NCI-H526 treated with DMSO at 0.1 percent for 48 hours (cell line): ENCODE measurements at places on chromosomes 12 and 14.

DNA sequence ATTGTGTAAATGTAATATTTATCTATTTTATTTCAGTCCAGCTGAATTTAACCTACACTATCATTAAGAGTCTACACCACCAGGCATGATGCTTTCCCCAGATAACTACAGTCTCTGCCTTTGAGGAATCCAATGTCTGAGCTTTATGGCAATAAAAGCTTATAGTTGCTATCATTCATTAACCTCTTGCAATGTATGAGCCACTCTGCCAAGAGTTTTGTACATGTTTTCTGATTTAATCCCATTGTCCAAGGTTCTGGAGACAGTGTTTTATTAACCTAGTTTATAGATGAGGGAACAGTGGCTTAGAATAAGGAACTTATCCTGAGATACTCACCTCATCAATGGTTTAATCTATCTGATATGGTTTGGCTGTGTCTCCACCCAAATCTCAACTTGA lies 17.1 kb upstream of the KITLG start:
- DNase-seq = no peak

GRCh38 chr12:131090274-131091210 lies 136.8 kb downstream of the ADGRD1 start:
- no peak for DNase-seq

DNA sequence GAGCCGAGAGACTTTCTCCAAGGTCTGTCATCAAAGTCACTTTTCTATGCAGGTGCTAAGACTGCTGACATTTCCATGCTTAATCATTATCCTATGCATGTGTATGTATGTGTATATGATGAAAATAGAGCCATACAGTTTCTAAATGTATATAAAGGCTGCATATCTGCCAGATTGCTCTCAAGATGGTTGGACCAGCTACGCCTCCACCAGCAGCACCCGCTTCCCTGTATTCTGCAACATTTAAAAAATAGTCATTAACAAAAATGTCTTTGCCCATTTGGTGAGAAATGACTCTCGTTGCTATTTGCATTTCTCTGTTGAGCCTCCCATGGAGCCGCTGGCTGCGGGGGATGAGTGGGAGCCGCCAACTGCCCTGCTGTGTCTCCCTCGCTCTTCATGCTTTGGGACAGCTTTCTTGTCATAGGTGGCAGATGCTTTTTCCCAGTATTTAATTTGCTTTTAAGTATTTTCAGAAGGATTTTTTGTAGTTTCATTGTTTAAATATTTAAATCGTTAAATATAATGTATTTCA lies 54.7 kb downstream of the DYNC1H1 start:
- DNase-seq = no peak

GRCh38 chr14:69037790-69038454 lies 58.8 kb upstream of the ACTN1 start:
- DNase-seq = no peak

GRCh38 chr12:50252977-50253602 lies 30.2 kb downstream of the LIMA1 start:
- no peak for DNase-seq

DNA sequence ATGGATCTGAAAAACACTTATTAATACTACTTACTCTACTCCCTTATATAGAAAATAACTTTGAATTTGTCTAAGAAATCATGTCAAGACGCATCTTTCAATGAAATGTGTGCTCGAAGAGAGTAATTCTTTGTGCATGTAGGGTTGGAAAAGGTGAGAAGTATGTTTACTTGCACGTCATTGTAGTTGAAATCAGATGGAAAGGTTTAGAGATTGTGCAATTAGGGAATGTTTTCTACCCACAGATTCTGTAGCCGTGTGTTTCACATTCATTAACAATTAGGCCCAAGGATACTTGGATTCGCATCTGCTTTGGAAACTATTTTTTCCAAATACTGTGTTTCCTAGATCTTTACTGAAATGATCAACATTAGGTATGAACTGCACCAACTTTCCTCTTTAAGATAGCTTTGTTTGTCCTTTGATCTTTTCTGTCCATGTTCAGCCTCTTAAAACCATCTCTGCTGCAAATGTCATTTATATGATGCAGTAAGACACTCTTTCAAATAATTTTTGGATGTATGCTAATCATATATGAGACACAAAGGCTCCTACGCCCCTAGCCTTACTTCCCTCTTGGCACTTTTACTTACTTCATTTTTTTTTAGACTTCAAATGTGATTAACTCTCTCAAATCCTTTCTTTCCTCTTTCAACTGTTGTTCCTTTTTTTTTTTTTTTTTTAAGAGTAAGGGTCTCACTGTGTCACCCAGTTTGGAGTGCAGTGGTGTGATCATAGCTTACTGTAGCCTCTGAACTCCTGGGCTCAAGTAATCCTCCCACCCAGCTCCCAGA lies 58.0 kb upstream of the PSMA6 start:
- no peak for DNase-seq

DNA sequence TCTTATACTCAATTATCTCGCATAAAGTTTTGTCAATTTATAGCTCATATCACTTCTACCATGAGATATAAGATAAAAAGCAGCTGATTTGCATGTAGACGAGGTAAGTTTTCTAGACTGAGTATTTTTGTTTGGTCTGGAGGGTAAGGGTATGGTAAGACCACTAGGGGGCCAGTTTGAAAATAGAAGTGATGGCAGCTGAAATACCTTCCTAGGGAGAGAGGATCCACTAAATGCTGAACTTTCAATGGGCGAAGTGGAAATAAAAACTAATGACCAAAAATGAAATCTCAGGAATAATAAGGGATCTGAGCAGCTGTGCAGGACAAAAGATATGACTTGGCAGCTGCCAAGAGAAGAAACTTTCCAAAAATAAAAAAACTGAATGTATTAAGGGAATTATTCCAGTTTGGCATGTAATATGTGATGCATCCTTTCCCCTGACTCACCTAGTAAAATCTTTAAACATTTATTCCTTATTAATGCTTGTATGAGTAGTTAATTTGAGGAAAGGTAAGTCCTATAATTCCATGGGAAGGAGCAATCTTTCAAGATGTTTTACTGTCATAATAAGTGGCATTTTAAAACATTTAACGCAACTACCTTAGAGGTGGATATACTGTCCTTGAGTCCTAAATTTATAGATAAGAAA lies 754.5 kb downstream of the C12orf50 start:
- DNase-seq = peak; percentile 34

- DNase-seq = no peak
These were observed 567.6 kb downstream of the BCL11B start for GRCh38 chr14:98704441-98704840.

DNA sequence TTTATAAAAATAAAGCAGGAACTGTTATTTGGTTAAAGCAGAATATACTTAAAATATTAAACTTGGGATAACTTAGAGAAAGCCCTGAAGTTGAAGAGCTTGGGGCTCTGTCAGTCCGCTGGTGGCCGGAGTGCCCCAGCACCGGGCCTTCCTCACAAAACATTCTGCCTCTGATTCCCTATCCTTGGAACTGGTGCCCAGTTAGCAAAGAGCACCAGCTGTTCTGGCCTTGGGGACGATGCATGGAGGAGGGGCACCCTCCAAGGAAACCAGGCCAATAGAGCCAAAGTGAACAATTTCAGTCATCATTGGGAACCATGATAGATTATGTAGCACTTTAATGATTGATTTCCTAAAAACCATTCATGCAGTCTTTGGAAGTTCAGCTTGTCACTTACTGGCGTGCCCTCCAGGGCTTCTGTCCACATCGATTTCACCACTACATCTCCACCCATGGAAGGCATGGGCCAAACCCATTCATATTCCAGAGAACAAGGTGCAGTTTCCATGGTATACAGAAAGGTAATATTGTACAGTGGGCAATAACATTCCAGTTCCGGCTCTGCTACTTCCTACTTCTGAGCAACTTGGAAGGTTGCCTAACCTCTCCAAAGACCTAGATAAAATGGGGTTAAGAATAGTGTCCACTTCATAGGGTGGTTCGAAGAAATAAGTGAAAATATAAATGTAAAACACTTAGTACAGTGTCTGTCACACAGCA lies 145.9 kb downstream of the ETV6 start:
- DNase-seq = no peak

DNA sequence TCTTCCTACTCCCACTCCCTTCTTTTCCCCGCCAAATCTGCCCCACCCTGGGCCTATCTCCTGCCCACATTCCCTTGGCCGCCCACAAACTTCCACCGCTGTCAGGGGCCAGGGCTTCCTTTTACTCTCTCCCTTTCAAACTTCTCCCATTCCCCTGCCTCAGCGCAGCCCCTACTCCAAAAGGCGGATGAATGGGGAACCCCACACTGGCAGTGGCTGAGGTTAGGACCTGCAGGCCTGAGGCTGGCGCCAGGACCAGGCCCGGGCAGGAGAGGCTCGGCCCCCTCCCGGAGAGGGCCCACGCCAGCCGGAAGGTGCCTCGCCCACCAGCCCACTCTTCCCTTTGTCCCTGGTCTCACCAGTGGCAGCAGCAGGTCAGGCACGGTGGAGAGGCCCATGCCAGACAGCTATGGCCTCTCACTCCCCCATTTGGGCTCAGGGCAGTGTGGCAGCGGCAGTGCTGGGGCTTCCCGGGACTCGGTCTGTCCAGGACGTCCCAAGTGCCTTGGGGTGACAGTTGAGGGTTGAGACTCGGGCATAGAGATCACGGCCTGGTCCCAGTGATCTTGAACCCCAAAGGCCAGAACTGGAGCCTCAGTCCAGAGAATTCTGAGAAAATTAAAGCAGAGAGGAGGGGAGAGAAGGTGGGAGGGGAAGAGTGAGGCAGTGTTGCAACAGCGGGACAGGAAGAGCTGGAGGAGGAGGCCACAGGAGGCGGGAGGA lies at the start of gene TNFRSF1A:
Gene TNFRSF1A (minus strand): TSS at position 660 of the 723 bp plus-strand sequence. CDS start 262 bp downstream, at position 398.
- DNase-seq = no peak

DNA sequence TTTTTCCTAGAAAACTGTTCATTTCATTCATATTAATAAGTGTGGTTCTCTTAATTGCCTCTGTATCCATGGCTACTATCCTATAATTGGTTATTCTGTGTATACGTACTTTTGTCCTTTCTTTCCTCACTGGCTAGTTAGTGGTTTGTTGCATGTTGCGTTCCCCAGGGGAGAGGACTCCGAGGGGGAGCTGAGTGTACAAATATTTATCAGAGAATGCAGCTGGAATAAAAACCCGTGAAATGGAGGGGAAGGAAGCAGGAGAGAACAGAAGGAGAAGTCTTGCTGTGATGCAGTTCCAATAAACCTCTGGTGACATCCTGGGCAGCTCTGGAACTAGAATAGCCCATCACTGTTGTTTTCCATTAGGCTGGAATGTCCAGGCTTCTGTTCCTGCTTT lies 117.1 kb upstream of the RGS6 start:
- DNase-seq = no peak

- DNase-seq = no peak
These were observed 170.0 kb upstream of the SLC16A7 start for GRCh38 chr12:59425798-59426197.

GRCh38 chr12:98402091-98402490 lies 113.3 kb upstream of the TMPO start:
- no peak for DNase-seq

- DNase-seq = no peak
These were observed 6.2 kb upstream of the DHRS2 start for GRCh38 chr14:23629832-23630396.

DNA sequence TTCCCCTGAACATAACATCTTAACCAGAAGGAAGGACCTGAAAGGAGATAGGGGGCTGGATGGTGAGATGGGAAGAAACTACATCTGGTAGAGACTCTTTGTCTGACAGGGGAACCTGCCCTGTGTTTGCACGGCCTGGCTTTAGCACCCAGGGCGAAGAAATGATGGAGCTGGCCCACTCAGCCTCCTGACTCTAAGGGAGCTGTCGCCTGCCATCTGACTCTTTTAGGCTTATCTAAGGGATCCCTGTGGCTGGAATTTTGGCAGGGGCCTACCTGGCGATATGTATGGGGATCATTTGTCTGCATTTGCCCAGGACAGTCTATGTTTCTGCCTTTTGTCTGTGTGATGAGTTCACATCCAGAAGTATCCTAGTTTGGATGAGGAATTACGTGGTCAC lies 15.6 kb upstream of the CACNA2D4 start:
- DNase-seq = no peak

GRCh38 chr14:46691819-46692218 lies 40.2 kb upstream of the RPL10L start:
- no peak for DNase-seq

DNA sequence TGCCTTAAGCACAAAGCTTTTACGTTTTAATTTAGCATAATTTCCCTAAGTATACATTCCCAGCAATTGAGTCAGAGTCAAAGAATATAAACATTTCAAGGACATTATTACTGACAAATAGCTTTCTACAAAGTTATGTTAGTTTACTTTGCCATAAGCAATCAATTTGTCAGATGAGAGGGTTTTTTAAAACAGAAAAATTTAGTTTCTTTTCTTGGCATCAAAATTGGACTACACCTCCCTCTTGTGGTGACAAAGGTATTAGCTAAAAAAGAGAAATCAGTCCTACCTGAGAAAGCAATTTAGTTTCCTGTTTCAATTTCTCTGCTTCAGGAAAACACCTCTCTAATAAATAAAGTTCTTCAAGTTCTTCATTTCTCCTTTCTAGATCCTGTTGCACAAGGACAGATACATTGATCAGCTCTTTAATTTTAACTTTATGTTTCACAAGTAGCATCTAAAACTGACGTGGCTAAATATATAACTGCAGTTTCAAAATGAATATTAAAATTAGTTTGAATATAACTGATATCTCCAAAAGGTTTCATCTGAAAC lies 39.9 kb downstream of the DNAI7 start:
- peak; percentile 45 for DNase-seq

DNA sequence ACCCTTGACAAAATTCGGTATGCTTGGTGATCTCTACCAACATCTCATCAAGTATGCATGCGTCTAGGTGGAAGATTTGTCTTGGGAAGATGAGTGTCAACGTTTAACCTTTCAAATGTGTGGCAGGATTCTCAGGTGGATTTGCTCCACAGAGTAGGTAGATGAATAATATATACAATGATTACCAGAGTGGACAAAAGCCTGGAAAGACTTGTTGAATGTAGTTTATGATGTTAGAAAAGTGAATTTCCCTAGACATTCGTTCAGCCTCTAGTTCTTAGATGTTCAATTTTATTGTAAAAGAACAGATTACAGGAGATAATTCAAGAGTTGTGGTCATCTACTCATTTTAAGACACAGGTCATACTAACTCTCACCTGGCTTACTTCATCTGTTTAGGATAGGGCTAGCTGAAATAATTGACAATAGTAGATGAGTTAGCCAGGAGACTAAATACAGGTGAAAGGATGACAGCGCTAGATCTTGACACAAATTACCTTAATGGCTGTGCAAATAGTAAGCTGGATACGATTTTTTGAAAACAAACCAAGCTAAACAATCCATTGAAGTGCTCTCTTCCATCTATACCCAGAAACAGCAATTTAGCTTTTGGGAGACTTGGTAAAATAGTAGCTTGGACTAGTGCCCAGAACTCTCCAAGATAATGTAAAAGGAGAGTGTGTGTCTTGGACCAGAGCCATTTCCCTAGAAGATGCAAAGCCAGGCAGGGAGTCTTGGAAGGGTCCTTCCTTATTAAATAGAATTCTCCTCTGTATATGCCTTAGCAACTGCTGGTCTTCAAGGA lies 168.0 kb downstream of the DACT1 start:
- DNase-seq = no peak

- no peak for DNase-seq
These were observed 6.1 kb upstream of the CDCA4 start for GRCh38 chr14:105026802-105027563.

- DNase-seq = no peak
These were observed 9.7 kb upstream of the IFI27 start for GRCh38 chr14:94100847-94101246.
